ENCODE measurements at places on chromosomes 2 and 18.

DNA sequence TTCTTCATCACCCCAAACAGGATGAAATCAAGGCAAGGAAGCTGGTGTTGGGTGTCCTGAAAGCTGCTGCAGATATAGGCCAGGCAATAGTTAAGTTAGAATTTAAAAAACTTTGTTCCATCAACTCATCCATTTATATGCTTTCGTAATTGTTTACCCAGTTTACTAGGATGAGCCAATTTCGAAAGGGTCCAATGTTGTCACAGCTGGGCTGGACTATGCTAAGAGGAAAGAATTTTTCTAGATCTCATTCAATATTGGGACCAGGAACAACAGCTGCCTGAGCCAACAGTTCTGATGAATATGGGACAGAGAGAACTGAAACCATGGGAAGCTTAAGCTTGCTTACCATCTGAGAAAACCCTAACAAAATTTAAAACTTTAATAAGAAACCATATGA is 21.6 kb upstream of the SP3 start:
- no peaks in the 10 kb centered on the region for H3K27me3 ChIP-seq
- no peak overlapping the region for H3K4me3 ChIP-seq
- H3K4me1 ChIP-seq: no peaks in the 10 kb centered on the region
- H3K27ac ChIP-seq: no peak overlapping the region

DNA sequence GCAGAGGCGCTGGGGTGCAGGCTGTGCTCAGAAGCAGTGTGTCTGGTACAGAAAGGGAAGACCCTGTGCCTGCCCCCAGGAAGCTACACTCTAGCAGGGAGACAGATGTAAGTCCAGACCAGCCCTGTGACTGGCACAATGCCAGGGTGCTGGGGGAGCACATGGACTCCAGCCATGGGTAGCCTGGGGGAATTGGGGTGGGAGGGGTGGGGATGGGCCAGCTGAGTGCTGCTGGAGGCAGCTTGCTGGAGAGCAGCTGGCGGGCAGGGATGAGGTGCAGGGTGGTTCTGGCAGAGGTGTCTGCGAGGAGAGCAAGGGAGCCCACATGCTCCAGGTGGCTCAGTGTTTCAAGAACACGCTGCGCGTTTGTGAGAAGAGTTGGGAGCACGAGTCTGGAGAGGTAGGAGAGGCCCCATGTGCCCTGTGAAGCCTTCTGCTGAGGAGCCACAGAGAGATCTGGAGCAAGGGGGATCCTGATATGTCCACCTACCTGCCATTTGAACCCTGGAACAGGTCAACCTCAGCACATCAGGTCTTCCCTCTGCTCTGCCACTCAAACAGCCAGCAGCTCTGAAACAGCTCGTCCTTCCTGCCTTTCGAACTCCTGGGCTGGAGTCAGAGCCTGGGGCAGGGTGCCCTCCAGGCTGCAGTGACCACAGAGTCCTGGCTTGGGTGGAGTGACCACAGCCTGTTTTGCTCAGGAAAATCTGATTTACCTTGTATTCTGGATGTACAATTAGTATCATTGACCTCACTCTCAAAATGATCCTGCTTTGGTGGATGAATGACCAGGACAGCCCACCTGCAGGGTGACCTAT is 15.1 kb downstream of the ALLC start:
- no peaks in the 10 kb centered on the region for H3K27me3 ChIP-seq
- H3K36me3 ChIP-seq: no peaks in the 10 kb centered on the region
- no peak for DNase-seq
- H3K27ac ChIP-seq: no peak overlapping the region
- H3K4me3 ChIP-seq: no peak overlapping the region

DNA sequence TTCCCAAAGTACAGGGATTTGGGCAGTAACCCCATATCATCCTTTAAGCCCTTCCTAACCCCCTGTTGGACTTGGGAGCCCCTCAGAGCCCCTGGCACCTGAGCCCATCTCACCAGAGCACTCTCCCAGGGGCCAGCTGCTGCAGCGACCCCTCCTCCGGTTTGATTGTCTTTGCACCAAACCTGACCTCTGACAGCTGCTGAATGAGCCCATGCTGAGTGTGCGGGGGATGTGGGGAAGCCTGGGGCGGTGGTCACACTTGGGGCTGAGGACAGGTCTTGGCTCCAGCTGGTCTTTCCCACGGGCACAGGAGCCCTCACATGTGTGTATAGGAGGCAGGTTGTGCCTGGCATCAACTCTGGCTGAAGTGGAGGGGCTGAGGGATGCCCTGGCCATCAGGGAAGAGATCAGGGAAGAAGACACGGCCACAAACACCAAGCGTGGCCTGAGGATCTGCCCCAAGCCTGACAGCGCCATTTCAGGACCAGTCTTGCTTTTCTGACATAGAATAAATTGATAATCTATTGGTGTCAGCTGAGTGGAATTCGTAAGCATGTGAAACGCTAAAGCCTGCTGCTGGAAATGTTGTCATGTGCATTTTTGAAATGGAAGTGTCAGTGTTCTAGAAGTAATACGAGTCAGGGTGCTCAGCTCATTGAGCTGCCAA is 102.4 kb downstream of the ACKR3 start:
- no peaks in the 10 kb centered on the region for H3K4me1 ChIP-seq
- no peaks in the 10 kb centered on the region for H3K36me3 ChIP-seq
- no peak for DNase-seq

- no peak for DNase-seq
- H3K27me3 ChIP-seq: no peaks in the 10 kb centered on the region
- H3K27ac ChIP-seq: no peak overlapping the region
- H3K36me3 ChIP-seq: no peaks in the 10 kb centered on the region
These were observed 84.2 kb downstream of the PLB1 start for GRCh38 chr2:28580078-28580477.

DNA sequence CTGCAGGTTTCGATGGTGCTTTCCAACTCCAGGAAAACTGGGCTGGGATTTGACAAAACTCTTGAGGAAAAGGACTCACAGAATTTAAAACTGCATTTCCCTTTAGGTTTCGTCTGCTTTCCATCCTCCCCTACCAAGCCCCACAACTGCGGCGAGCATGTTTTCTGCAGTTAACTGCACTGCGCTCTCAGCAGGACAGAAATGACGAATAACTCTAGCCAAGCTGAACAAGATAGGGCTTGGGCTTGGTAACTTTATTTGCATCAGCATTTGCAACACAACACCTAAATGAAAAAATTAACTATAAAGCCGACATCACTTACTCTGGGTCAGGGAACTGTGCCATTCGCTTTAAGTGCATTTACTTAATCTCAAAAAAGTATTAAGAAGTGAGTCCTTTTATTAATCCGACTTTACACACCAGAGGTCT is 669 bp upstream of the PIKFYVE start:
- peaks cover 23% of the 10 kb centered on the region for H3K4me1 ChIP-seq
- H3K27me3 ChIP-seq: no peaks in the 10 kb centered on the region
- peak overlapping the region; percentile 83 for H3K27ac ChIP-seq
- H3K4me3 ChIP-seq: peak overlapping the region; percentile 90

GRCh38 chr2:239309398-239310245 is 91.2 kb downstream of the HDAC4 start:
- H3K27me3 ChIP-seq: no peaks in the 10 kb centered on the region
- no peak for DNase-seq
- peaks cover 9% of the 10 kb centered on the region for H3K4me1 ChIP-seq
- no peaks in the 10 kb centered on the region for H3K36me3 ChIP-seq

- no peaks in the 10 kb centered on the region for H3K36me3 ChIP-seq
- H3K4me3 ChIP-seq: no peak overlapping the region
- no peaks in the 10 kb centered on the region for H3K27me3 ChIP-seq
- no peaks in the 10 kb centered on the region for H3K4me1 ChIP-seq
These were observed 676.1 kb upstream of the GYPC start for GRCh38 chr2:125979886-125980285.
